ENCODE measurements at places on chromosomes 2 and 18.

DNA sequence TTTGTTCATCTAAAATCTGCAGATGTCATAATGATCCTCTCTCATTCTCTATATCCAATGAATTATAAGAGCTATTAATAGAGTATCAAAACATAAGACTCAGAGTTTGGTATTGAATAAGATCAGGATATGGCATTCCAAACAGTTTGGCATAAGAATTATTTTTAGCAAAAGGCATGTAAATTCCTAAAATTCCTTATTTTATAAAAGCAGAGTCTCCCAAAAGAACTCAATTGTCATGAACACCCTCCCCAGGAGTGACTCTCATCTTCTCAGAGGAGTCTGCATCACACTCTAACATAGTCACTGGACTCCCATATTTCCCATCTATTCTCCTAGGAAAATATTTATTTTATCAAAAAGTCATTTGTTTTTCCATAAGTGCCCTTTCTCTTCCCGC, 1710.2 kb upstream of the SLC39A10 start:
- DNase-seq, result no peak

GRCh38 chr2:219419331-219420197, 1.4 kb downstream of the DES start:
- no peak for DNase-seq

GRCh38 chr2:1641523-1641922, 102.8 kb downstream of the PXDN start:
- no peak for DNase-seq

- DNase-seq, result no peak
These were observed 376.4 kb upstream of the ATP5MC3 start for GRCh38 chr2:175557810-175558377.

GRCh38 chr2:120508567-120509041, 162.7 kb downstream of the INHBB start:
- no peak for DNase-seq

DNA sequence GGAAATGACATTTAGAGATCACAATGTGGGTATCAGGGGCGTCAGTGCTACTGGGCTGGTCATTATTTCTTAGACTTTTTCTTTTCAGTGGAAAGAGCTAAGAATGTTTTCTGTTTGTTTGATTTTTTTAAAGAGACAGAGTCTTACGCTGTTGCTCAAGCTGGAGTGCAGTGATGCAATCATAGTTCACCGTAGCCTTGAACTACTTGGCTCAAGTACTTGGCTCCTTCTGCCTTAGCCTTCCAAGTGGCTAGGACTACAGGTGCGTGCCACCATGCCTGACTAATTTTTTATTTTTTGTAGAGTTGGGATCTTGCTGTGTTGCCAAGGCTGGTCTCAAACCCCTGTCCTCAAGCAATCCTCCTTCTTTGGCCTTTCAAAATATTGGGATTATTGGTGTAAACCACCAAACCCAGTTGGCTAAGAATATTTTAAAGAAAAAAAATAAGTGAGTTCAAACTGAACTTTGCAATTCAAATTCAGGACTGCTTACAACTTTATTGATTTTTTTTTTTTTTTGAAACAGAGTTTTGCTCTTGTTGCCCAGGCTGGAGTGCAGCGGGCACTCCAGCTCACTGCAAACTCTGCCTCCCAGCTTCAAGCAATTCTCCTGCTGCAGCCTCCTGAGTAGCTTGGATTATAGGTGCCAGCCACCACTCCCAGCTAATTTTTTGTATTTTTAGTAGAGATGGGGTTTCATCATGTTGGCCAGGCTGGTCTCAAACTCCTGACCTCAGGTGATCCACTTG, 154.2 kb downstream of the MIB1 start:
- DNase-seq, result no peak
